ENCODE measurements at places on chromosomes 7 and 10.

GRCh38 chr10:109593682-109594081 lies 329.6 kb downstream of the XPNPEP1 start:
- DNase-seq = no peak

DNA sequence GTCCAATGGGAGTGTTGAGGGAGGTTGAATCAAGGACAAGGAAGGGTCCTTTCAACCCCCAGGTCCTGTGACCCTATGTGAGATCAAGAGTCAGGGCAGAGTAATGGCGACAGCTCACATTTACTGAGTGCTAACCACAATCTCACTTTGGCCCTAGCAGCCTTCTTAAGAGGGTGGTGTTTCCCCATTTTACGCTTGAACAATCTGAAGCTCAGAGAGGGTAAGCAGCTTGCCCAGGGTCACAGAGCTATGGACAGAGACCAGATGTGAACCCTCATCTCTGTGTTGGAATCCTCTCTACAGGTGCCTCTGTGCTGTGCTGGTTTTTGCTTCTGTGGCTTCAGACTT lies 102.0 kb downstream of the GRK5 start:
- DNase-seq = no peak

- DNase-seq = no peak
Observed at GRCh38 chr10:42754155-42755027, 28.2 kb upstream of the BMS1 start.

GRCh38 chr7:123573341-123573740 lies 15.7 kb upstream of the NDUFA5 start:
- no peak for DNase-seq

DNA sequence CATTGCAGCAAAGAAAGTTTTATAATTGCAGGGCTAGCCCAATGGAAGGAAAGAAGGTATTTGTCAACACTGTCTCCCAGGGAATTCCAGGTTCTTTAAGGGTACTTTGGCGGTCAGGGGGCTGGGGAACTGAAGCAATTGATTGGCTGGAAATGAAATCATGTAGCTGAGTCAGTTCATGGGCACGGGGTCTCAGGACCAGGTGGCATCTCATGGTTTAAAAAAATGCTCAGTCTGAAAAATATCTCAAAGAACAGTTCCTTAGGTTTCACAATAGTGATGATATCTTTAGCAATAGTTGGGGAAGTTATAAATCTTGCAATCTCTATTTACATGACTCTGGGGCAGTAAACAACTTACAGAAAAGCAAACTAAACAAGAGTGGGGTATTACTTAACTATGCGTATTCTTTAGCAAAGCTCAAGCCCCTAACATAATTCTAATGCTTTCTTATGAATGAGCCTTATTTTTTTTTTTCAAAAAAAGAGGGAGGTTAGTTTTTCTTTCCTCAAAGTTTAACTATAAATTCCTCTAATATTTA lies 376.9 kb upstream of the NRG3 start:
- peak; percentile 46 for DNase-seq

DNA sequence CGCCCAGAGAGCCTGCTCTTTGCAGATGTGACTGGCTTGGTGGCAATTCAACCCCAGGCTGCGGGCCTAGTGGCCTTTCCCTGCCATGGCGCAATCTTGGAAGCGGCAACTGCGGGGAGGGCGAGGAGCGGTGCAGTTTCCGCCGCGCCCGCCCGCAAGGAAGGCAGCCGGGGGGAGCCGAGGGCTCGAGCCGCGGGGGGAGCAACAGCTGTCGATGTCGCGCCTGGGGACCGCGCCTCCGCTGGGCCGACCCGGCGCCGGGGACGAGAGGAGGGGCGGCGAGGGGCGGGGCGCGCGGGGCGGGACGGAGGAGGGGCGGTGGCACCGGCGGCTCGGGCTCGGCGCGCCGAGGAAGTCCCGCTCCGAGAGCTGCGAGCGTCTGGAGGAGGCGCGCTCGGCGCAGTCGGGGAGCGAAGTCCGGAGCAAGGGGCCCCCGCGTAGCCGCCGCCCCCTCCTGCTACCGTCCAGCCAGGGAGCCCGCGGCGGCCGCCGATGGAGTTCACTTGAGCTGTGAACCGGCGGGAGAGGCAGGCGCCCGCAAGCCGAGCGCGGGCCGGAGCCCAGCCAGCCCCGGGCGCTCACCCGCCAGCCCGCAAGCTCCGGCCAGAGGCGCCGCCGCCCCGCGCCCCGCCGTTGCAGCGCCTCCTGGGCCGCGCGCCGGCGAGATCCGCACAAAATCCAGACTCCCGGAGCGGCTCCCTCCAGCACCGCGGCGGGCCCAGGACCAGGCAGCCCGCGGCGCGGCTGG lies 438.1 kb upstream of the GALNT17 start:
- no peak for DNase-seq

GRCh38 chr10:125562737-125563136 lies 120.2 kb downstream of the TEX36 start:
- no peak for DNase-seq

DNA sequence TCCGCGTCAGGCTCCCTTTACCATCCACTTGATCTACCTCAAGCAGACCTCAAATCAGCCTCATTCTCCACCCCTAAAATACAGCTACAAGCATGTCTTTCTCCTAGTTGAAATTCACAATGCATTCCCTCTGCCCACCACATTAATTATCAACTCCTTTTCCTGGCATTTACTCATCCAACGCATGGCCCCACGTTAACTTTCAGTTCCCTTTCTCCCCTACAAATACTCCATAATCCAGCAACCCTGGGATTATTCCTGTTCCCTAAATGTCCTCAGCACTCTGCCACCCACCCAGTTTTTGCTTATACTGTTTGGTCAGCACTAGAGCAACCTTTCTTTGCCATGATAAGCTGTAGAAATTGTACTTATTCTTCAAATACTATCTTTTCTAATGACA lies 5.7 kb upstream of the VIM start:
- peak; percentile 72 for DNase-seq

- peak; percentile 15 for DNase-seq
Observed at GRCh38 chr10:114970515-114970914, 32.5 kb downstream of the TRUB1 start.

DNA sequence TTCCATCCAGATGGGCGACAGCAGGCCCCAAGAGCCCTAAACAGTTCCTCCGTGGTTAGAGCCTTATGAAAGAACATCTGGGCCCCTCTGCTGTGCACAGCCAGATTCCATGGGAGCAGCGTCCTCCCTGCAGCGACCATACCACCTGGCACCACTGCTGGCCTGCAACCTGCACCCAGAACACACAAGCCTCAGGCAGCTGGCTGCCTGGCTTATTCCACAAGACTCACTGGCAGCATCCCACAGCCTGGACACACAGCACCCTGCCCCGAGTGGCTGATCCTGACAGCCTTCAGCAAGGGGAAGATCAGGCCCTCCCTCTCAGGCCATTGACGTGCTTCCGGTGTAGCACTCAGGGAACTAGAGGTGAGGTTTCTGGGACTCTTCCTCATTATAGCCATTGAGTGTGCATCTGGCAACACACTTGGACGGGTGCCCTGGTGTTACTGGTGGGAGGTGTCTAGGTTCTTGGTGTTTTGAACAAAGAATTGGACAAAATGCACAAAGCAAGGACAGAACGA lies 33.7 kb upstream of the ERCC6 start:
- DNase-seq = no peak

GRCh38 chr7:158586499-158587161 lies 993 bp downstream of the PTPRN2 start:
- no peak for DNase-seq

DNA sequence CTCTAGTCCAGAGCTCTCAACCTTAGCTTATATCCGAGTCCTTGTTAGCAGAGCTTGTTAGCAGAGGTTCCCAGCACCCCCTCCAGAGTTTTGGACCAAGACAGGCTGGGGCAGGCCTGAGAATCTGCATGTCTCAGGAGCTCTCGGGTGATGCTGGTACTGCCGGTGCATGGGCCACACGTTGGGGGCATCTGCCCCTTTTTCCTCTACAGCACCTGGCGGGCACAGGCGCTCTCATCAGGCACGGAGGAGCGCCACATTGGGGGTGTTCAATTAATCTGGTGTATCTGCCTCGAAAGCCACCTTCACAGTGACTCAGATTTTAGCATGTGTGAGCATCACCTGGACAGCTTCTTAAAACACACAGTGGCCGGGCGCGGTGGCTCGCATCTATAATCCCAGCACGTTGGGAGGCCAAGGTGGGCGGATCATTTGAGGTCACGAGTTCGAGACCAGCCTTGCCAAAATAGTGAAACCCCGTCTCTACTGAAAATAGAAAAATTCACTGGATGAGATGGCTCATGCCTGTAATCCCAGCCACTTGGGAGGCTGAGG lies 117.7 kb downstream of the ELFN1 start:
- no peak for DNase-seq

DNA sequence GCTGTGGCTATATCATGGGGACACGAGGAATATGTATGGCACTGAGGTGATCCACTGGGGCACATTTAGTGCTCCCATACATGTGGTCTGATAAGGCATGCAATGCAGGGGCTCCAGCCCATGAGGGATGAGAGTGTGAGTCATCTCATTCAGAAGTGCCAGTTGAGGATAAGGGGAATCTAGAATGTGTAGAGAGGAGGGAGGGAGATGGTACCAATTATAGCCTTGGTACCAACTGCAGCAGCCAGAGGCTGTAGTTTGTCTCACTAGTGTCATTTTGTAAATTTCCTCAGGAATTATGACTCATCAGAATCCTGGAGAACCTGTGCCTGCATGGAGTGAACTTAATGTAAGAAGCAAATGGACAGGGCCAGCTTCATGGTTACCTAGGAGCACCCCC lies 46.2 kb downstream of the LAMB4 start:
- DNase-seq = peak; percentile 26

DNA sequence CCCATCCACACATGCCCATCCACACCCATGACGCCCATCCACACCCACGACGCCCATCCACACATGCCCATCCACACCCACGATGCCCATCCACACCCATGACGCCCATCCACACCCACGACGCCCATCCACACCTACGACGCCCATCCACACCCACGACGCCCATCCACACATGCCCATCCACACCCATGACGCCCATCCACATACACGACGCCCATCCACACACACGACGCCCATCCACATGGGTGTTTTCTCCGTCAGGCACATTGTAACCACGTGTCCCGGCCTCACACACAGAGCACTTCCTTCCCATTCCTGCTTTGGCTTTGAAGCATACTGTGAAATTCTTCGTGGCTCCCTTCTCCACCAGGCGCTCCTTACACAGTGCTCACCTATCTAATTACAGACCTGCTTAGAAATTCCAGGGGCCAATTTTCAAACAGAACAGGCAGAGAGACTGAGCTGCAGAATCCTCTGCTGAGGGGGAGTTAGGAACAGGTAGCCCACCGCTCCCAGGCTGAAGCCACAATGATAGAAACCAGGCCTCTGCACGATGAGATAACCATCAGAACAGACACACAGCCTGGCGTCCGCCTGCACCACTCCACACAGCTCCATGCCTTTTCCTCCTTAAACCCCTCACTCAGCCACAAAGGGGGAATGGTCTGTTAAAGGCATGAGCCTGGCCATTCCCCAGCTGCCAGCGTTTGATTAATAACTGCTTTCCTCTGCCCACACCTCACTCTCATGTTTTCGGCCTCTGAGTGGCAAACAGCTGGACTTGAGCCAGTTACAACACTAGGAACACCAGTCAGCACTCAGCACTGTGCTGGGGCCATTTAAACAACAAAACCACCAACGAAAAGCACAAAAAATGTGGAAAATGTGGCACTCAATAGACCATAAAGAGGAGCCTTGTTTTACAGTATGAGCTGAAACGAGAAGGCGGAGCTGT lies 501.6 kb downstream of the PTPRN2 start:
- DNase-seq = no peak

DNA sequence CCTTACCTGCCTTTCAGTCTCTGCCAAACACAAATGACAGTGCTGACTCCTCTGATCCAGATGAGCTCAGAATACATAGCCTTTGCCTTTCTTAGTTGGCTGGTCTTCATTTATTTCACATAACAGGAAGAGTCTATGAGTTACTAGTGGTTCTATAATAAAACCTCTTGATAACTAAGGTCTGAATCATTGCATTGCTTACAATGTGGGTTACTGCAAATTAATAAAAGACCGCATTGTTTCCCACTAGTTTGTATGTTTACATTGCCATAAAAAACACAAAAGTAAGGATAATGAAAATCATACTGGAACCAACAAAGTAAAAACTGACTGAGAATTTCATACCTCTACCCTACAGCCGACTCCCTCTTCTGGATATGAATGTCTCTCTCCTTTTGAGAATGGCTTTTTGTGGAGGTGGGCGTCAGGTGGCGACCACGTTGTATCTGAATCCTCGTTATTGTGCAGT lies 62.0 kb upstream of the AKR1E2 start:
- peak; percentile 91 for DNase-seq

- no peak for DNase-seq
Observed at GRCh38 chr10:14519785-14520184, 189.1 kb upstream of the FRMD4A start.

DNA sequence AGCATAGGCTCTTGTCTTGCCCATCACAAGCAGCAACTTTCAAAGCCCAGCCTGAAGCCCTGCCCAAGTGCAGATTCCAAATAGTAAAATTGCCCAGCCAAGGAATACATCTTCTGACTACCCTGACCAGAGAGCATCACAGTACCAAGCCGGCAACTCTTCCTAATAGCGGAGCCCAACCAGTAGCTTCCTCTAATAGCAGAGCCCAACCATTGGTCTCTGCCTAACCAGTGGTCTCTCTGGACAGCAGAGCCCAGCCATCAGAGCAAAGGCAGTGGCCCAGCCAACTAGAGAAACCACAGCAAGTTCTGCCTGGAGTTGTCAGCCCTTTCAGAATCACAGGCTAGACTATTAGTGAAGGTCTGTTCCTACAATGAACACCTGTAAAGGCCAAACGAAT lies 285.6 kb downstream of the HGF start:
- DNase-seq = peak; percentile 83

GRCh38 chr10:20017961-20018360 lies 201.7 kb downstream of the PLXDC2 start:
- DNase-seq = peak; percentile 37

DNA sequence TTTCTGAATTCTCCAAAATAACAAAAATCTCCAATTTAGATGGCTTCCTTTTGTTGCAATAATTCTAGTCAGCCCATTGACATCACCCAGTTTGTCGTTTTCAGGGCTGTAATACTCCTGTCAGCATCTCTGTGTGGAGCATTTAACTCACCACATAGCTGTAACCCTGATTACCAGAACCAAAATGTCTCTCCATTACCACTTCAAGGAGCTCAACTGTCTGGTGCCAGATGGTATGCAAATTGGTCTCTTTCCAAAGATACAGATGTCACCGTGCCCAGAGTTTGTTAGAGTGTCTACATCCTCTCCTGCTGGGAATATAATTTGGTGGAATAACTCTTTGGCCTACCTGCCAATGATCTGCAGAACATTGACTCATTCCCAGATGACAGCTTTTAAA lies 350.3 kb upstream of the POT1 start:
- DNase-seq = no peak

DNA sequence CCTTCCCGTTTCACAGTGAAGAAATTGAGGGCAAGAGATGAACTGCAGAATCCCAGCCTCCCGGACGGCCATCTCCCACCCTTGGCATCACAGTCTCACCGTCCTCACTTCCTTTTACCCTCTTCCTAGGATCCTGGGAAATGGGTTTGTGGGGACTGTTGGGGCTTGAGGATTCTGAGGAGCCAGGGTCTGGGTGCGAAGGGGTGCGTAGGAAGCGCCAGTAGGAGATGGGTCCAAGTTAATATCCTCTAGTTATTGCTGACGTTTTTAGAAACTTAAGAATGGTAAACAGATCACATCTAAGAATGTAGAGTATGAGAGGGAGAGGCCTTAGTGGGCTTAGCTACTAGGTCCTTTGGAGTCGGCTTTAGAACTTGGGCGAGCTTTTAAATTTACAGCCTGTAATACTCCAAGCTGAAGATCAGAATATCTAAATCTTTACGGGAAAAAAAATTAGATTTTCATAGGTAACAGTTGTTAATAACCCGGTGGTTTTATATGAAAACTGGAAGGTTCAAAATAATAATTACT lies 696 bp downstream of the MALSU1 start:
- DNase-seq = peak; percentile 18
